Hypothalamus (tissue), 51 donors: ENCODE measurements at places on chromosomes 6 and 20.

DNA sequence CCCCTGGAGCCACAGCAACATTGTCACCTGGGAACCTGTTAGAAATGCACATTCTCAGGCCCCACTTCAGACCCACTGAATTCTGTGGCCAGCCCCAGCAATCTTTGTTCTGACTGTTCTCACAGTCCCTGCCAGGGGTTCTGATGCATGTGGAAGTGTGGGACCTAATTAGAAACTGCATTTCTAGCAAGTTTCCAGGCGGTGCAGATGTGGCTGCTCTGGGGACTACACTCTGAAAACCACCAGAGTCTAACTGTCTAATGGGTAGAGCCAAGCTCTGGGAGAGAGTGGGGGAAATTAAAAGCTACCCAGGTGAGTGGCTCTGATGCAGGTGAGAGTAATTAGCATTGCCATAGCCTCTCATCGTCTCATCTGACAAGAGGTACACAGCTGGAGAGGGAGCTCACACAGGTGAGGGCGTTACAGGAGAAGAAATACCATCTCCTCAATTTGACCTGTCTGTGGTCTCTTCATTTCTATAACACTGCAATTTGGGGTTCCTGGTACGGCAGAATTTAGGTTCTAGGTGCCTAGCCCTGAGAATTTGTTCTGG, 66.0 kb downstream of the SNX5 start:
- no peak for DNase-seq

GRCh38 chr6:109373762-109374161, 8.5 kb downstream of the CD164 start:
- DNase-seq = no peak

GRCh38 chr20:57999465-58000111, 228.9 kb downstream of the ANKRD60 start:
- DNase-seq = no peak

DNA sequence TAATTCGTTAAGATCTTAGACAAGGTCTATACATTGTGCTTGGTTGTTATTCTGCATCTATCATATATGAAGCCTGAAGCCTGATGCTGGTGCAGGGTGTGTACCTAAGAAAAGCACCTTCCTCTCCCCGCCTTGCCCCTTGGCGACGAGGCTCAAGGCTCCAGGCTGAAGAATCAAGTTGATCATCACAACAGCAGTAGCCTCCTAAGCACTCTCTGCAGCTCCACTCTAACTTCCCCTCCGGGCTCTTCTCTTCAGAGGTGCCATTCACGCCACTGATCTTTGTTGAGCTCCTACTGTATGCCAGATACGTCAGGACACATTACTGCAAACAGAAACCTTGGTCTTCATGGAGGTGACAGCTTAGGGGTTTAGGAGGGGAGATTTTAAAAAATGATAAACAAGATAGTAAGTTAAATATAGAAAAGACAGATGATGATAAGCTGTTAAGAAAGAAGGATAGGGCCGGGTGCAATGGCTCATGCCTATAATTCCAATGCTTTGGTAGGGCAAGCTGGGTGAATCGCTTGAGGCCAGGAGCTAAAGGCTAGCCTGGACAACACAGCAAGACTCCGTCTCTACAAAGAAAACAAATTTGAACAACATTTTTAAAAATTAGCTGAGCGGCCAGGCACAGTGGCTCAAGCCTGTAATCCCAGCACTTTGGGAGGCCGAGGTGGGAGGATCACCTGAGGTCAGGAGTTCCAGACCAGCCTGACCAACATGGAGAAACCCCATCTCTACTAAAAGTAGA, 38.4 kb upstream of the ZNF217 start:
- DNase-seq = no peak
